ENCODE measurements at places on chromosomes 4 and X. TPM values are rescaled to one million over a fixed set of nuclear protein-coding genes. Genes with fewer than 3 reads are reported as not detected.

GPC4 gene
- total RNA-seq = not detected

C4orf46 gene
- total RNA-seq = 14.7 TPM

WDR17 gene
- total RNA-seq = 0.32 TPM

ADH1C gene
- not detected for total RNA-seq

TMPRSS11D gene
- total RNA-seq = not detected

RBMXL3 gene
- not detected for total RNA-seq

LGI2 gene
- total RNA-seq = 0.04 TPM

SSX2B gene
- total RNA-seq = not detected

MAGEA11 gene
- not detected for total RNA-seq

MAMLD1 gene
- 0.67 TPM for total RNA-seq

CYLC1 gene
- not detected for total RNA-seq

PITX2 gene
- 0.26 TPM for total RNA-seq

TMEM144 gene
- total RNA-seq = 3.4 TPM

S100G gene
- total RNA-seq = not detected

GRIA3 gene
- total RNA-seq = not detected

ARMCX2 gene
- total RNA-seq = 44.7 TPM

TAF7L gene
- 1.2 TPM for total RNA-seq

SSX2 gene
- total RNA-seq = 0.14 TPM

PABPC5 gene
- total RNA-seq = 2.0 TPM

AKAP17A gene
- total RNA-seq = 26.7 TPM

TGIF2LX gene
- not detected for total RNA-seq

CNKSR2 gene
- under 0.01 TPM for total RNA-seq

LAS1L gene
- total RNA-seq = 37.9 TPM

NPY2R gene
- not detected for total RNA-seq

PPP4R3C gene
- total RNA-seq = not detected

PCDH18 gene
- 0.21 TPM for total RNA-seq

Data from pulmonary artery endothelial cell (primary cell).